NCI-H524 treated with DMSO at 0.1 percent for 48 hours (cell line): ENCODE measurements at places on chromosomes 7 and 10.

- DNase-seq = no peak
Observed at GRCh38 chr7:28999895-29000716, 42.0 kb upstream of the TRIL start.

DNA sequence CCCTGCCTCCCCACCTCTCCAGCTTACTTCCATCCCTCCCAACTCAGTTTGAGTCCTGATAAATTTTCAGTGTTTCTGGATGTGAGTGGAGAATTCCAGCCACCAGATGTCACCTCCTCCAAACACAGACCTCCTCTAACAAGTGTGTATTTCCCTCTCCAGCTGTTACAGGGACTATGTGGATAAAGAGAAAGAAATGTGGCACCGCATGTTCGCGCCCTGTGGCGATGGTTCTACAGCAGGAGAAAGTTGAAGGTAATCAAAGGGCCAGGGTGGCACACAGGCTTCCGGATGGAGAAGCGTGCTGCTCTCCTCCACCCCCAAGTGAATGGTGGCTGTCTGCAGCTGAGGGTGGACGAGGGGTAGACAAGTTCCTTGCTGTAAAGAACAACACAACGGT, 14.7 kb downstream of the FKBP6 start:
- DNase-seq = no peak

GRCh38 chr7:40551685-40552576, 417.1 kb downstream of the SUGCT start:
- no peak for DNase-seq

DNA sequence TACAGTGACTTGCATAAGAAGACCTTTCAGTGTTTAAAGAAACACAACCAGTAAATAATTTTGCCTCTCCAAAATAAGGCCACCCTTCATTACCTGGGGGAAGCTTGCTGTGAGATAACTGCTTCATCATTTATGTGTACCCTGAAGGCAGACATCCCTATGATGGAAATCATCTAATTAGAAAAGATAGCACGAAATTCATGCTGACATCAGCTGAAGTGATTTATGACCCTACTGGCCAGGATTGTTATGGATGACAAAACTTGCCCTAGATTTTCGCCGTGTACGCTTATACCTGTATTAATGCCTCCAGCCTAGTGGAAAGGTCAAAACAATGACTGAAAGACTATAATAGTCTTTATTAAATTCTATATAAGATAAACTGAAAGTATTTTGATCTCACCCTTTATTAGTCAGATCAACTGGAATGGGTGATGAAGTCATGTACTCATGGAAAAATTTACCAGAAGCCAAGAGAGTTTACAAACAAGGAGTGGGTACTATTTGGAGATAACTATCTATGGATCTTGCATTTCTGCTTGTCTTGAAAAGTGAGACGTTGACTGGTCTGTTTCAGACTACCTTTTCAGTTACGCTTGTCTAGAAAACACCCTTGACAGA, 114.2 kb downstream of the PPP1R3A start:
- no peak for DNase-seq

DNA sequence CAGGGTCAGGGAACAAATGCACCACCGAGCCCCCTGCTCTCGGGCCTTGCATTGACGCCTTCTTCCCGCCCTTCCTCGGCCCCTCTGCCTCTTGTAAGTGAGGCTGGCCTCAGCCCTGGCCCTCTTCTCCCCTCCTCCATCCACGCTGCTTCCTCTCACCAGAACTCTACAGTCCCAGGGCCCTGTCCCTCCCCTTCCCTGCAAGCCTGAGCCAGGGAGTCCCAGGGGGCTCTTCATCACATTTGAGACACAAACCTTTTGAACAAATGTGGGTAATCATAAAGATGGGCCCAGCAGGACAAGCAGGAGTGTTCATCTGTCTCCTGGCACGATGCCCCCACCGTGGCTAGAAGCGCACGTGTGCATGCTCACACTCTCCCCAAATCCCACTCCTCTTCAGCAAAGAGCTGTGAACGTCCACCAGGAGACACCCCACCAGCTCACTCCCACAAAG, 57.7 kb downstream of the SLIT1 start:
- peak; percentile 21 for DNase-seq

- DNase-seq = no peak
Observed at GRCh38 chr7:53001221-53001620, 34.2 kb upstream of the POM121L12 start.

- DNase-seq = no peak
Observed at GRCh38 chr7:99955247-99955646, 20.6 kb downstream of the AZGP1 start.

DNA sequence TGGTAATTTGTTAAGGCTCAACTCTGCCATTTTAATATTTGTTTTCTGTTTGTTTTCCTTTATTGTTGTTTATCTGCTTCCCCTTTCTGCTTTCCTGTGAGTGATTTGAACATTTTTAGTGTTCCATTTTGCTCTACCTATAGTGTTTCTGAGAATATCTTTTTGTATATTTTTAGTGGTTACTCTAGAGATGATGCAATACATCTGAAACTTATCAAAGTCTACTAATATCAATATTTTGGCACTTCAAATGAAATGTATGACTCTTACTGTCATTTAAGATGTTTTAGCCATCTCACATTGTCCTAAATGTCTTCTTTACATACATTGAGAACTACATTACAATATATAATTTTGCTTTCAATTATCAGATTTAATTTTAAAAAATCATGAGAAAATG, 98.9 kb downstream of the PLXDC2 start:
- DNase-seq = no peak
